Activated CD4-positive, alpha-beta T cell treated with anti-CD3 and anti-CD28 coated beads, Interleukin-2, amount 50 U/mL, for 16 hours (primary cell): ENCODE measurements at places on chromosomes 7 and 10.

- no peak for DNase-seq
These were observed 145.2 kb upstream of the KLF14 start for GRCh38 chr7:130879191-130879590.

DNA sequence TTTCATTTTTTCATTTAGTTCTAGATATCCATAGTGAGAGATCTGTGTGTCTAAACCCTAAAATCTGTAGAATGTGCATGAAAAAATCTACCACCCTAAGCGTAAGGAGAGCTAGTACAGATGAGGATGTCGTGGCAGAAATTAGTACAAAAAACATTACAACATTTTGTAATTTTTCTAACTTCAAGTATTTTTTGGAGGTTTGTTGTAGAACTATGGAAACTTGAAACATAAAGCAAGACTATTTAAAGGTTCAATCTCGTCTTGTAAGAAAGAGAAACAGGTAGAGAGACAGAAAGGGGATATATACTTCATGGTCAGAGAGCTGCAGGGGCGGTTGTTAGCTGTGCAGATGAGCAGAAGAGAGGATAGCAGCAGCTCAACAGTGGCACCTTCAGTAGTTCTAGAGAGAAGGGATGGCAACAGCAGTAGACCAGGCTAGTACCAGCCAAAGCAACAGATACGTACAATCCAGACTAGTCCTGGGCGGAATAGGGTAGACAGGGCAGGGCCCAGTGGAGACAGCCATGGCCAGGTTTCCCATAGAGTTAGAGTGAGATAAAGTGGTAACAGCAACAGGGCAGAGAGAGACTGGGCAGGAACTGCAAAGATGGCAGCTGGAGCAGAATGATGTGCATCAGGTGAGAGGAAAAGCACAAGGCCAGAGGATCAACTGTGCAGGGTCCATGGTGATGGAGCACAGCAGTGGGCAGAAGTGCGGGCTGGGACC lies 145.2 kb downstream of the FRMD4A start:
- DNase-seq, result peak; percentile 87

- no peak for DNase-seq
These were observed 572.6 kb downstream of the DNAJB6 start for GRCh38 chr7:157909370-157909769.

GRCh38 chr7:95045236-95045923 lies 138.0 kb downstream of the PPP1R9A start:
- DNase-seq, result no peak

DNA sequence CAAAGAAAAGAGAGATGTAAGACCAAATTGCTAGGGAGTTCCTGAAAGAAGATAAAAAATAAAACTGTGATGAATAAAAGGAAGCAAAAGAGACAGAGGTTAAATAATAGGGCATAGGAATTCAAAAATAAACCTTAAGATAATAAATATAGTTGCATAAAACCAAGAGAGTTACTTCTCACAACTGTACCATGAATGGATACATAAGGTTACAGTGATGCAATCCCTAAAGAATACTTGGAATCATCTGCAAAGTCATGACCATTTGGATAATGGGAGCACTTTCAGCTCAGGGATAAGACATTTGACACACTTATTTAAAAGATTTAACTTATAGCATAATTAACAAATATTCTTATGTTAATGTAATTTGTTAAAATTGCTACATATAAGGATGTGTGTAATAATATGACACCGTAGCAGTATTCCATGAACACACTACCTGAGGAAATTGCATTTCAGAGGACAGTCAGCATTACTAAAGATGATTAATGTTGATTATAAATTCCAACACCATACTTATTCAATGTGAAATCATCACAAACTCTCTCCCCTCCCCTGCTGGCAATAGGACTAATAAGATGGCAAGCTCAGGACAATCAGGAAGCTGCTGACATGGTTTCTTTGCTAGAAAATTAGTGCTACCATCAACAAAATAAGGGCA lies 202.1 kb upstream of the AKR1E2 start:
- no peak for DNase-seq

- no peak for DNase-seq
These were observed 14.0 kb downstream of the KNDC1 start for GRCh38 chr10:133173860-133174640.

- no peak for DNase-seq
These were observed 189.5 kb downstream of the CXCL12 start for GRCh38 chr10:44195112-44196007.

- no peak for DNase-seq
These were observed 303.4 kb downstream of the GFRA1 start for GRCh38 chr10:115969591-115969990.

DNA sequence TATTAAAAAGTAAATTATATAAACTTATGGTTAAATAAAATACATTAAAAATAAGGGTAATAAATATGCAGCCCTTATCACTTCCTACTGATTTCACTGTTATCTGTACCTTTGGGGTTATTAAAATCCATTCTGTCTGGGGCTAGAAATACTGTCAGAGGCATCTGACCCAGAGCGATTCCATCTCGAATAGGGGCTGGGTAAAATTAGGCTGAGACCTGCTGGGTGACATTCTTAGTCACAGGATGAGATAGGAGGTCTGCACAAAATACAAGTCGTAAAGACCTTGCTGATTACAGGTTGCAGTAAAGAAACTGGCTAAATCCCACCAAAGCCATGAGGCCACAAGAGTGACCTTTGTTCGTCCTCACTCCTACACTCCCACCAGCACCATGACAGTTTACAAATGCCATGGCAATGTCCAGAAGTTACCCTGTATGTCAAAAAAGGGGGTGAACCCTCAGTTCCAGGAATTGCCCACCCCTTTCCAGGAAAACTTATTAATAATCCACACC lies 77.6 kb downstream of the COBL start:
- no peak for DNase-seq

GRCh38 chr7:81790686-81791085 lies 20.8 kb upstream of the HGF start:
- DNase-seq, result no peak

DNA sequence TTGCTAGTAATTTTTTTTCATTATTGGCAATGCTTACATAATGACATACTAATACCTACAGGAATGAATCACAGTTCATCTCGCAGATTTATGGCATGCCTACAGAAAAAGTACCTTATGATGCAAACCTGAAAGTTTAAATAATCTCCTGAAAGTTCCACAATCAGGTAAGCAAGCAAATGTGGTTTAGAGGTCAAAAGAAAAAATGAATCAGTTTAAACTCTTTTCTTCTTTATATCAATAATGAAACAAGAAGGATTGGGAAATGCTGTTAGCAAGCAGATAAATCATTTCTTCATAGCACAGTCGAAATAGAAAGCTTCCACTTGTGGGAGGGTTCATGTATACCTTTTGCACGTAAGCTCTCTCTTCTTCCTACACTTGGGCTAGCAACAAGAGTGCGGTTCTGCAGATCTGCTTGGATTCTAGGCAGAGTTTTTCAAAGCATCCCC lies 53.7 kb upstream of the MTPN start:
- peak; percentile 84 for DNase-seq

GRCh38 chr7:93307131-93307660 lies 75.0 kb downstream of the VPS50 start:
- no peak for DNase-seq

GRCh38 chr10:97822261-97822687 lies 27.4 kb upstream of the GOLGA7B start:
- DNase-seq, result no peak

DNA sequence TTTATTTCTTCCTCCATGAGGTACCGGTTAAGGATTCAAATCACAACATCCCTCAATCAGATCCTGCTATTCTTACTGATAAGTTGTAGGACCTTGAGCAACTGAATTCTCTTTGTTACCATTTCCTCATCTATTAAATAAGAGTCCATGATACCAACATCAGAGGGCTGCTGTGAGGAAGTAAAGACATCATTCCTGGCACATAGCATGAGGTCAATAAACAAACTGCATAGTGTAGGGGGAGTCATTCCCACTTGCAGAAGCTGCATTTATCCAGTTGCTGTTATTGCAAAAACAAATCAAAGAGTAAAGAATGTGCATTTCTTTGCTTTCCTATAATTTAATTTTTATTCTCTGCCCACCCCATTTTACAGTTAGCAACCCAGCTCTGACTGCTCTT lies 36.8 kb downstream of the LDB3 start:
- DNase-seq, result no peak

- no peak for DNase-seq
These were observed 112.6 kb downstream of the DGKI start for GRCh38 chr7:137734221-137734620.

DNA sequence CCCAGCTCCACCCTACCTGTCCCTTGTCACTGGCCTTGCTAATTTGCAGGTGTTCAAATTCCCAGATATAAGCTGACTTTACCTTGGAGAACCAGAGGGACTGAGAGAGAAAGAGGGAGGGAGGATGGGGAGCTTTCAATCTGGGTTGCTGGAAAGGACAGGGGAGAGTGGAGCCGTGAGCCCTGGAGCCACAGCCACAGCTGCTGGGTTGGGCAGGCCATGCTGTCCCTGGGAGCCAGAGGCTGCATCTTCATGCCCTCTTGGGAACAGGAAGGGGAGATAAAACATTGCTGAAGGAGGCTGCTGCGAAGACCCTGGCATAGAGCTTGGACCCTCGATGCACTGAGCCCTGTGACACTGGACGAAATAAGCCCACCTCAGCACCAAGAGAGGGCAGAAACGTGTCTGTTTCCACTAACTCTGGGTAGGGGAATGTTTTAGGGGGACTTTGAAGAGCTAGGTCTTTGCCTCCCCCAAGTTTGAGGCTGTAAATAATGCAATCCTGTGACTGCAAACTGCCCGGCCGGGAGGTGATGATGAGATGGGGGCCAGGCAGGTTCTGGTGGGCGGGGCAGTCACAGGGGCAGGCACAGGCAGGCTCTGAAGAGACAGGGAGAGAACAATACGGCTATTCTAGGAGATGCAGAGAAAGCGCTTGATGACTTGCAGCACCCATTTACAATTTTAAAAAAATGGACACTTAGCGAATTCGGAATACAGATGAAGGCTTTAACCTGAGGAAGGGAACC lies 5.8 kb upstream of the JAKMIP3 start:
- DNase-seq, result no peak

DNA sequence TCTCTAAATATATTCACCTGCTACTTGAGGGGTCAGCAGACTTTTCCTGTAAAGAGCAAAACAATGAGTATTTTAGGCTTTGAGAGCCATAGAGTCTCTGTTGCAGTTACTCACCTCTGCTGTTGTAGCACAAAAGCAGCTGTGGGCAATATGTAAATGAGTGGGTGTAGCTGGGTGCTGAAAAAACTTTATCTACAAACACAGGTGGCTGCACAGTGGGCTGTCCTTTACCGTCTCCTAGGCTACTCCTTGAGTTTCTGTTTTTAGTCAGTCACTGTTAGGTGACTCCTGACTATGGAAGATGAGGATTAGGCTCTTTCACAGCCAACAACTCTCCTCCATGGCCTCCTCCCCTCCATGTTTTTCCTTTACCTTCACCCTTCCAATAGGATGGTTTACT lies 286.1 kb upstream of the C7orf33 start:
- no peak for DNase-seq

- DNase-seq, result no peak
These were observed 708.5 kb upstream of the SORCS1 start for GRCh38 chr10:107873007-107873406.

DNA sequence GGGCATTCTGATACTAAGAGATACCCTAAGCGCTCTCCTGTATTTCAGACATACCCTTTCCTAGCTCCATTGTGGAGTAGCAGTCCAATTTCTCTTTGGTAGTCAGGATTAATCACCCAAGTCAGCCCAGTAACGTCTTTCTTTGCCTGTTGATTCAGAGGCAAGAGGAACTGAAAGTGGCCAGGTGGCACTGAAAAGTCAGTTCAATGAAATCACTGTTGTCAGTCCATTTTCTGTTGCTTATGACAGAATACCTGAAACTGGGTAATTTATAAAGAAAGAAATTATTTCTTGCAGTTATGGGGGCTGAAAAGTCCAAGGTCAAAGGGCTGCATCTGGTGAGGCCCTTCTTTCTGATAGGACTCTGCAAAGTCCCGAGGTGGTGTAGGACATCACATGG lies 40.2 kb downstream of the ANKRD61 start:
- no peak for DNase-seq

DNA sequence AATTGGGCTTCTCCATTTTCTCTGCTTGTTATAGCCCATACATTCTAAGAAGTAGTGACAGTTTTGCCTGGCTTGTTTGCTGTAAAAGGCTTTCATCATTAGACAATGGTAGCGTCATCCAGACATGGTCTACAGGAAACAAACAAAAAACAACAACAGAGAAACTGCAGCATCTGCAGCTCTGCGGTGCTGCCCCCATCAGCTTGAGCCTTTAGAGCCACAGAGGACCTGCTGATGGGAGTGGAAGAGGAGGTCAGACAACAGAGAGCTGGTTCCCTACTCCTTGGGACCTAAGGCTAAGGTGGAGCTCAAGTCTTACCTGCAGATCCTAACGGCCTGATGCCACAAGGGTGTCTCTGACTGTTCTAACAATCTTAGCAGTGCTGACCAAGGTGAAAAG lies 3.1 kb downstream of the INA start:
- DNase-seq, result no peak

DNA sequence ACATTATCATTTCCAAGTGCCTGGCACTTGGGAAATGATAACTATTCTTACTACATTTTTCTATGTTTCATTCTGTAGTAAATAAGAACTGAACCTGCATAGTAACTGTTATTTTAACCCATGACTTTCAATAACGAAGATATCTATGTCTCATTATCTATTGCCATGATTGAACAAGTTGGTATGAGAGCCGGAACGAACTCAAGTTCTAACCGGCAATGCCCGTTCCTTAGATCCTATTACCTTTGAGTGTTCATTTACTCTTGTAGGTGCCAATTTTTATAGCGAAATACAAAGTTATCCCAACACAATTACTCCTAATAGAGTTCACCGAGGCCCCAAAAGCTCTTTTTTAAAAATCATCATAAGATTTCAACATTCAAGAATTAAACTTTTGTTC lies 885 bp upstream of the MET start:
- DNase-seq, result no peak

GRCh38 chr7:158259141-158259540 lies 328.5 kb downstream of the PTPRN2 start:
- DNase-seq, result no peak

- DNase-seq, result no peak
These were observed 1.4 kb downstream of the RAB11FIP2 start for GRCh38 chr10:118045158-118045836.

DNA sequence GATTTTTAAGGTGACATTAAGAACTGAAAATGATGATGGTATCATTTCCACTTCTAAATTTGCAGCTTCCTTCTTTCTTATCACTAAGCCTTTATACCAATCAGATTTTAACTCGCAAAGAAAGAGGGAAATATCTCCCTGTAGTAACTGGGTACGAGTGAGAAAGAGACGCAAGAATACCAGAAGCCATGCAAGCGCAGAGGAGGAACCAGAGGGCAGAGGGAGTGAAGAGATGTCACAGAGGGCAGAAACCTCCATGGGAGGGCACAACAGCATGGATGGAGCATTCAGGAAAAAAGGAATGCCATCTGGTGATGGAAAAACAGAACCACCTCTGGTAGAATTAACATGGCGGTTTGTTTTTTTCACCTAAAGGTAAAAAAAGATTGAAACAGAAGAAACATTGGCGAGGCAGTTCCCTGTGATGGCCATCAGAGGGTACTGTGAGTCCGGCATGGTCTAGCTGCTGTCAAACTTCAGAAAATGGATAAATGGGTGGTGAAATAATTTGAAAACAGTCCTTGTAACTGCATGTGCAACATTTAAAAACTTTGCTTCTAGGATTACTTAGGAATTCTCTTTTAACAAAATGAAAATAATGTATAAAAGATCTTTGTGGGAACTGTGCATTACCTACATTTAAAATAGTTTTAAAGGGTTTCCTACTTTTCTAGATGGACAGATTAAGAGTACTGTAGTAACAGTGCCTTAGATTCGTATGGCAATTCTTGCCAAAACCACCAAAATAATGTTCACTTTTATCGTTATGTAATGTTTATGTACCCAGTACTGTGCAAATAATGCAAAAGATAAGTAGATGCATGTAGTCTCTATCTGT lies 91.8 kb downstream of the ARHGAP12 start:
- peak; percentile 29 for DNase-seq
